ENCODE measurements at places on chromosomes 12 and 14.
A peak's percentile ranks its signal among the peaks of the same experiment; 100 is the strongest.

- no peak for DNase-seq
These were observed 43.6 kb upstream of the GAS2L3 start for GRCh38 chr12:100529756-100530350.

- DNase-seq = no peak
These were observed 9.1 kb downstream of the C12orf76 start for GRCh38 chr12:110039085-110039807.

GRCh38 chr12:72178871-72179270, 93.3 kb upstream of the TRHDE start:
- DNase-seq = no peak

DNA sequence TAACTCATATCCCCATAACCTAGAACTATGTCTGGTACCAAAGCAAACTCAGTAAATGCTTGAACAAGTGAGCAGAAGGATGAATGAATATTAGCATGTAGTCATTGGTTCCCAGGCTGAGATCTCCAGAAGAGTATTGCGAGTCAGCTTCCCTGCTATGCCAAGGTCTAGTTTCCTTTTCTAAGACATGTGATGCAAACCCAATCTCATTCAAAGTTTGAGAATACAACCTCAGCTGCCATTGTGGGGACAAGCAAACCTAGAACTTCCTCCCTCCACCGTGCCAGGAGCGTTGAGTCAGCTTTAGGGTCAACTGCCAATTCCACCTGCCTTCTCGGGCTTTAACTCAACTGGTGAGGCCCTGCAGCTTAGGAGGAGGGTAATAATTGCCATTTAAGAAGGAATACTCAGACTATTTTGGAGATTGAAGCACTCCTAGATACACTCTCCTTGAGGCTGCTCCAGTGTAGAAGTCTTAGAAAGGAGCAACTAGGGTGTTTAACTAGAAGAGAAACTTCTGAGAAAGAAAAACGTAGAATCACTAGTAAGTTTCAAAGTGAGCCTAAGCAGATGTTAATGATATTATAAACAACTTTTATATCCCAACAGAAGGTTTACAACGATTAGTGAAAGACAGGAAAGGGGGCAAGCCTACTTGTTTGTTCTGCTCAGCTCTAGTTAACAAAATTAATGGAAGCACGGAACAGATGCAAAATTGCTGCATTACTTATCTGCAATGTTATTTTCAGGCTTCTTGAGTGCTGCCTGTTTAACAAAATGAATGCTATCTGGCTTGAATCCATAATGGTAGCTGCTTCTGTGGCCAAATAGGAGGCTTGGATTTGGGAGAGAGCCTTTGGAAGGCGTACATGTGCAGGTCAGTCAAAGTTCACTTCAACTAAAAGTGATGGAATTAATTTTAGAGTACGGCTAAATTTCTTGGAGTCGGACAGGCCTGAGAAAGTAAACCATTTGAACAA, 96.9 kb downstream of the HELB start:
- no peak for DNase-seq

- DNase-seq = no peak
These were observed 131.7 kb downstream of the TMTC2 start for GRCh38 chr12:82818271-82819035.

DNA sequence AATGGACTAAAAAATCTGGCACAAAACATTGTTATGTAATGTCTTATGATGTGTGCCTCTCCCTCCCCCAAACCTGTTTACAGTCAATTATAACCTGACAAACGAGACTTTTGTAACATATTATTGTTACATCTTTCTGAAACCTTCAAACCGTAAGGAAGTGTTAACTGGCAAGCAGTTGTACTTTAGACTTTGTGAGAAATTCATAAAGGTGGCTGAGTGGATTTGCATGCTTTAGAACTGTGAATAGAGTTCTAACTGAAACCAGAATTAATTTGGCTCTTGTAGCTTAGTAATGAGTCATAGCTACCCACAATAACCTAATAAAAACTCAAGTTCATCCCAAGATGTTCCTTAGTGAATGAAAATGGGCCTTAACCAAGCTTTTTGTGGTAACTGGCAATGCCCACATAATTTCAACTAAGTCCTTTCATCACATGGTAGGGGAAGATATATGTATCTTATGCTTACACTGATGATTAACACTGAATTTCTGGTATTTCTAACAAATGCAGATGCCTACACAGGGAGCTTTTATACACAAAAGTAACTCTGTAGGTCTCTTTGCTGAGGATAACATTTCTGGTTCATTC, 29.7 kb downstream of the RAD9B start:
- peak; percentile 15 for DNase-seq

- DNase-seq = peak; percentile 36
These were observed 26.9 kb downstream of the ZFC3H1 start for GRCh38 chr12:71636704-71637115.

DNA sequence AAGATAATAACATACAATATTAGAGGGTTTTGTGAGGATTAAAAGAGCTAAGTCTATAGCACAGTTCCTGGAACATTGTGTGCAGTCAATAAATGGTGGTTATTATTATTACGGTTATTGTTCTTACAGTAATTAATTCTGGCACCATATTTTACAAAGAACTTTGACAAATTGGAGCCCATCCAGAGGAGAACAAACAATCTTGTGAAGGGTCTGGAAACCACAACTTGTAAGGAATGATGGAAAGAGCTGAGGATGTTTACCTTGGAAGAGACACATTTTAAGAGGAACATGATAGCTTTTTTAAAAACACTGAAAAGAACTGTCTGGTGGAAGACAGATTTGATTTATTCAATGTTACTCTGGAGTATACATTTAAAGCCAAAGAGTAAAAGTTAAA, 150.5 kb upstream of the KRR1 start:
- no peak for DNase-seq

- DNase-seq = no peak
These were observed 1814.2 kb upstream of the SEL1L start for GRCh38 chr14:83347874-83348273.

DNA sequence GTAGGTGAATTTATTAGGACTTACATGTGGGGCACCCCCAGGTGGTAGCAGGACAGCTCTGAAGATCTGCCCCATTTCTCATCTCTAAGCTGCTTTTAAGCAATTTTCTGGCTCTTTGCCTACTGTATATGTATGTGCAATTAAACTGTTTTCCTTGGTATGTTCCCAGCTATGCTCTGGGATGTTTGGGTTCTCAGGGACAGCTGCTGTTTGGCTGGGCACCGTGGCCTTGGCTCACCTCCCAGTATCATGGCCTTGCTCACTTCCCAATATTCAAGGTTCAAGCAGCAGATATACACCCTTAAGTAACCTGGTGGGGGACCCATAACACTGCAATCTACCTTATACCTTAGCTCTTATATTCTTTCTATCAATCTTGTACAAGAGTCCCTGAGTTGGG, 53.7 kb upstream of the KITLG start:
- DNase-seq = no peak

DNA sequence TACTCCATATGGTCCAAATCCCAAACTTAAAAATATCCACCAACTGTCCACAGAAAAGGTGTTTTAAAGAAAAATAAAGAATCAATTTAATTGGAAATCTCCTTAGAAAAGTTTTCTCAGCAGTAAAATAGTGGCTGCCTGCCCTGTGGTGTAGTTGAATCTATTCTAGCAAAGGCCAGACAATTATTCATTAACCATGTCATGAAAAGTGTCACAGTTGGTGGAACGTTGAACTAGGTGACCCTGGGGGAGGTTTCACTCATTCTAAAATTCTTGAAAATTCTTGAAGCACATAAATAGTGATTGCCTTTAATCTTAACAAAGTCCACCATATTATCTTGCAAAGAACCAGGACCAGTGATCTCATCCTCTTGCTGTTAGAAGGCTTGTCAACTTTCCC, 78.4 kb upstream of the GZMB start:
- DNase-seq = no peak

DNA sequence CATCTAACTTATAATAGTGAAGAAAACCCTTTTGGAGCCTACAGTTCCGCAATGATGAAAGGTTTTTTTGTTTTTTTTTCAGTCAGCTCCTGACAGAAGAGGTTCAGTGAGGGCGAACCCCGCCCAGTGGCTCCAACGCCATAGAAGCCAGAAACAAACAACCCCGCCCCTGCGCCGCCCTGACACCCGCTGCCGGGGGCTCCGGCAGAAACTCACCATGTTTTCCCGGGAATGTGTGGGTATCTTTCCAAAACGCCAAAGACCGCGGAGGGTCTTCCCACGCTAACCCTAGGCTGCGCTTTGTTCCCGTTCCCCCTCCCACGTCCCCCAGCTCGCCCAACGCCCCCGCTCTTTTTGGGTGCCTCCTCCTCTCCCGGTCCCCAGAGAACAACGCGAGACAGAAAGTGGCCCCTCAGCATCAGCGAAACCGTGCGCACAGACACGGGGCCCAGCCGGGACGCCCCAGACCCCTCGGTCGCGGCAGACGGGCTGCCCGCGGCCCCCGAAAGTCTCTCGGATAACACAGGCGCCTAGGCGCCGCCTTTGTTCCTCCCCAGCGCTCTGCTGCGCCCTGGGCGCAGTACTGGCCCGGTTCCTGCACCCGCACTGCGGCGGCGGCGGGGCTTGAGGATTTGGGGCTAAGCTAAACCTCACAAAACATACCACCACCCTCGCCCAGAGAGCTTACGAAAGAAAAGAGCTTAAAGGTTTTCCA, 522 bp downstream of the TUBA1A start:
- DNase-seq = peak; percentile 42

DNA sequence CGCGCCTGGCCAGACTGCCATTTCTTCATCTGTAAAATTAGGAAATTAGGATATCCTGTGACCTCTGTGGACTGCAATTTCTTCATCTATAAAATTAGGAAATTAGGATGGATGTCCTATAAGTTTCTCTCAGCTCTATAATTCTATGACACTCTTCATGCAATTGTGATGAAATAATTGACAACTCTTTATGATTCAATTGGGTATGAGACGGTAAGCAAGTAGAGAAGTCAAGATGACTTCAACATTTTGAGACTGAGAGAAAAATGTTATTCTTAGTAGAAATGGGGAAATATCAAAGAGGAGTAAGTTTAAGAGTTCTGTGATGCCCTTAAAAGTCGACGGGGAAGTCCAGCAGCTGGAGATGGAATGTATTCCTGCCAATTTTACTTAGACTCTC, 12.0 kb downstream of the KIAA0586 start:
- DNase-seq = no peak

DNA sequence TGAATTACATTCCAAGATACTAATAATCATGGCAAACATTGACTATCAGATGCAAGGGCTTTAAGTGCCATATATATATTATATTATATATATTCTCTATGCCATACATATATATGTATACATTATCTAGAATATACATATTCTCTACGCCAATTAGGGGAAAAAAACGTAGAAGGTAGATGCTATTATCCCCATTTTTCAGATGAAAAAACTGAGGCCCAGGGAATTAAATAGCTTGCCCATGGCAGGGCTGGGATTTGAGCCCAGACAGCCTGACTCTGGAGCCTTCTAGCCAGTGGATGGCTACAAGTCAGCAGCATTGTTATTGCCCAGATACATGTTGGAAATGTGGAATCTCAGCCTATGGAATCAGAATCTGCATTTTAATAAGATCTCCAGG, 116.0 kb upstream of the BTG1 start:
- DNase-seq = no peak
